ENCODE measurements at places on chromosomes 3 and 15. TPM values are rescaled to one million over a fixed set of nuclear protein-coding genes. Genes with fewer than 3 reads are reported as not detected.
A peak's percentile ranks its signal among the peaks of the same experiment; 100 is the strongest.

GRCh38 chr3:110139048-110139447 is 801.7 kb upstream of the DPPA4 start:
- no peak for DNase-seq

DNA sequence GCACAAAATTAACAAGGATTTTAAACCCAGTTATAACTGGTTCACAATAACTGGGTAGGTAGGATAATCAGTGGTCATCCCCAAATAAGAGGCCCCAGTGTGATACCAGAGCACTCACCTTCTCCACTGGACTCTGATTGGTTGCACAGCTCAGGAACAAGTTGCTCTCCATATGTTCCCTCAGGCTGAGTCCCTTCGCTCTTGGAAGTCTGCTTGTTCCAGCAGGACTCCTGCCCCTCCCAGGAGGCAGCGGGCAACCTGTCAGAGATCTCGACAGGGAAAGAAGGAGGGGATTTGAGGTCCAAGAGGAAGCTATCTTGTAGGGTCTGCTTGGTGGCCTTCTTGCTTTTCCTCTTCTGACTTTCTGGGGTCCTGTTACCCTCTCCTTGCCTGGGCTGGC is 51.6 kb upstream of the HEG1 start:
- DNase-seq, result no peak

- DNase-seq, result peak; percentile 71
These were observed 275.3 kb downstream of the UACA start for GRCh38 chr15:70488002-70488605.

GRCh38 chr3:15207836-15208504 is 1.9 kb downstream of the CAPN7 start:
- no peak for DNase-seq

DNA sequence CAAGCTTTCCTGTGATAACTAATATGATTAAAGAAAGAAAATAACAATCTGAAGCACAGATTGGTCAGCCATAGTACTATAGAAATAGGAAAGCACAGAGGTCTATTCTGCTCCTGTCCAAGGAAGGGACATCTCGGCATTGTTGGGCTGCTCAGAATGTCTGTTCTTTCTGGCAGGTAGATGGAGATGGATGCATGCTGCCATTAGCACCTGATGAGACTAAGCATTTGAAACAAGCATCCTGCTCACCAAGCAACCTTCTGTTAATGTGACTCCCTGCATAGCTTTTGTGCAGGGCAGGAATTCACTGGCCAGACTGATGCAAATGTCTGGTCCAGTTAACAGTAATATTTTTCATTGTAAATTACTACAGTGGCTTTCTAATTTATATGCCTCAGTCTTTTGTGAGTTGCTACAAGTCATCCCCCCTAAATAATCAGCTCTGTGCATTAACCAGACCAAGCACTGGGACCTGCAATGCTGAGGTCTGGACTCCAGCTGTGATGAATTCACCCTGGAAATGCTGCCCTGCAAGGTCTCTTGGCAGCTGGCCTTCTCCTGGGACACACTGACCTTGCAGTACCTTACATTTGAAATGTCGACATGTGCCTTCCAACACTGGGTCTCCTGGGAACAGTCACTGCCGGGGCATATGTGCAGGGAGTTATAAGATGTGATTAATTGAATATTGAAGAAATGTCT is 1123.7 kb downstream of the IGSF11 start:
- no peak for DNase-seq

GRCh38 chr15:84775867-84776449 is 27.6 kb downstream of the ZNF592 start:
- no peak for DNase-seq

DNA sequence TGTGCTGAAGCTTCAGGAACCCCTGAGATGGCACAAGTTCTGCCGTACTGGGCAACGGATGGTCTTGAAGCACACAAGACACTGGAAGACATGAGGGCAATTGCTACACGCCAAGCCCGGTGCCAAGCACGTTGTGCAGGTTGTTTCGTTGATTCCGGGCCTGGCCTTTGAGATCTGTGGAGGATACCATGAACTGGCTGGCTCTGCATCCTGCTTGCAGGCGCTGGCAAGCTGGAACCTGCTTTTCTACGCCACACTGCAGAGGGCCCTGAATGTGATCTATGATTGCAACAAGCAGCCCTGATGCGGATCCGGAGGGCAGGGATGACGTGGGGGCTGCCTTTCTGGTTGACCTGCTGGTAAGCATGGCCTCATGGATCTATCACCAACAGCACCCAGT is 262.5 kb upstream of the ATP10A start:
- no peak for DNase-seq

DNA sequence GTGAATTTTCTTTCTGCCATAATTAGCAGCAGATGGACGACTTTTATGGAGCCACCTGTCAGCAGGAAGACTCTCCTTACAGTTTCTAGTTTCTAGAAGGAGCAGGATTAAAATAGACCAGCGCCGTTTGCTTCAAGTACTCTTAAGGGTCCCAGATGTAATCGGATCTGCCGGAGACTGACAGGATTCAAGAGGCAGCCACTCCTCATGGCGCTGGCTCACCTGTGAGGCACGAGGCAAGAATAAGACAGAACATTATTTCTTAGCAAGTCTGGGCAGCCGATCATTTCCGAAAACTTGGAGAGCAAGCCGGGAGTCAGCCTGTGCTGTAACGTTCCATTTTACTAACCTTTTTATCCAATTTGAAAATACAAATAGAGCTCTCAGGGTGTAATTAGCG is 410.4 kb upstream of the RORA start:
- no peak for DNase-seq

DNA sequence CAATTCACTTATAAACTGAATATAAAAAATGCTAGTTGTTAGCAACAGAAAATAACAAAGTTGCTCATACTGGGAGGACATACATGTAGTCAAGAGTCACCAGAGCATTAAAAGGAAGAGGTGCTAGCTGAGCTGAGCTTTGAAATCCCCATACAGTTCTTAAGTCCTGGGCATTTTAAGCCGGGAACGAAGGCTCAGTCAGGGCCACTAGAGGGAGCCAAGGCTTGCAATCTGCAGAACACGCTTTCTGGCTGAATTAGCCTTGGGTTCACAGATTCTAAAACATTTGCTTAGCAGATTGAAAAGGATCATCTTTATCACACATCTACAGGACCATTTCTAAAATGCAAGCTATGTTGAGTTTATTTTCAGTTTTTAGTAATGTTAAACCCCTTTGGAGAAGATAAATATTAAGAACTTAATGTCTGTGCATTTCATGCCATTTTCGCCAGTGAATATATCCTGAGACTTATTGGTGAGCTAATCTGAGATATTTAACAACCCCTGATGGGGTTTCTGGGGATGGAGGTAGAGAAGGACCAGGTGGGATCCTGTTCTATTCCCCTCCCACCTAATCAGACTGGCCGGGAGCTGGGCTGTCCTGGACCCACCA is 26.3 kb upstream of the MNS1 start:
- peak; percentile 53 for DNase-seq

GRCh38 chr3:127734754-127735473 is 62.2 kb downstream of the ABTB1 start:
- DNase-seq, result no peak

GRCh38 chr3:39900462-39901002 is 91.1 kb downstream of the MYRIP start:
- DNase-seq, result no peak

DNA sequence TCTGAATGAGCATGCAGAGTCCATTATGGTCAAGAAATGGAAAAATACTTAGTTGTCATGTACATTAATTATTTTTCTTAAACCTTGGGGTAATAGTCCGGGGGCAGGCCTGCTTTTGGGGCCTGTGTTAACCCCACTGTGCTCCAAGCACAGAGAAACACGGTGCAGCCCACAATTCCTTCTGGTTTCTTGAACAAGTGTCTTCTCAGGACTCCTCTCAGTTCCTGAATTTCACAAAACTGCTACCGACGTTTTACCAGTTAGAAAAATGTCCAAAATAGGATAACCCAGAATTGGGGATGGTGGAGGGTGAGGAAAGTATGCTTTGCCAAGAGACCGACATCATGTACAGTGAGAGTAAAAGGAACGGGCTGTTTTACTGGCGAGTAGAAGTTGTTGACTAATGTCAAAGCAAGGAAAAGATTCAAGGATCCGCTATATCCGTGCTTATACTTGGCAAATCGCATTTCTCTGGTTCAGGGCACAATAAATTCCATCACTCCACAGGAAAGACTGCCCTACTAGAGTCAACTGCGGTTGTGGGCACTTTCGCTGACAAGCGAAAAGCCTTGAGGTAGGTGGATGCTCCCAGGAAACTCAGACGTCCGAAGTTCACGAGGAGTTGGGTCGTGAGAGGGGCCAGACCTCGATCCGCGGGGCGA is 495 bp upstream of the NXPE3 start:
- DNase-seq, result no peak

- no peak for DNase-seq
These were observed 245.0 kb downstream of the KLF13 start for GRCh38 chr15:31571676-31572075.

DNA sequence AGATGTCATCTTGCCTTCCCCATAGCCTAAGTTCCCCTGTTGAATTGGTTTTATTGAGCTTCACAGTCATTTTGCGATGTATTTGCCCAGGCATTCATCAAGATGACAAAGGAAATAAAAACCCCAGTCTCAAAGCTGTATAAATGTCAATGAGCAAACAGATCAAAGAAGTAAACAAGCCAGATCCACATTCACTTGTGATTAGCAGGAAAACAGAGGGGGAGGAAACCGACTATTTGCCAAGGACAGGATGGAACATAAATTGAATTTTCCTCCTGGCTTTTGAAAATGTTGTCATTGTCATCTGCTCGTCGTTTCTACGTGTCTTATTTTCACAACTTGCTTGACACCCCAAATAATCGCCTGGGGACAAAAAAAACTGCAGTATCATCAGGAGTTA is 83.5 kb downstream of the SV2B start:
- DNase-seq, result no peak

DNA sequence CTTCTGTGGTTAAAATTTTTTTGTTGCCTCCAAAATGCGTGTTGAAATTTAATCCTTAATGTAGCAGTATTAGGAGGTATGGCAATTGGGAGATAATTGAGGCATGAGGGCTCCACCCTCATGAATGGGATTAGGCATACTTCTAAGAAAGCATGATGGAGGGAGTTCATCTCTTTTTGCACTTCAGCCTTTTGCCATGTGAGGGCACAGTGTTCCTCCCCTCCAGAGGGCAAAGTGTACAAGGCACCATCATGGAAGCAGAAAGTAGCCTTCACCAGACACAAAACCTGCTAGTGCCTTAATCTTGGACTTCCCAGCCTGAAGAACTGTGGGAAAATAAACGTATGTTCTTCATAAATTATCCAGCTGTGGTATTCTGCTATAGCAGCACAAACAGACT is 429.5 kb downstream of the ZIC1 start:
- no peak for DNase-seq

- no peak for DNase-seq
These were observed 26.3 kb downstream of the DPH6 start for GRCh38 chr15:35519541-35520149.

GRCh38 chr15:100781961-100782530 is 97.6 kb upstream of the ALDH1A3 start:
- no peak for DNase-seq

GRCh38 chr3:73706771-73707170 is 82.0 kb upstream of the PDZRN3 start:
- DNase-seq, result no peak

- no peak for DNase-seq
These were observed 3.7 kb upstream of the MAN2C1 start for GRCh38 chr15:75371901-75372688.

GRCh38 chr3:188722963-188723362 is 448.8 kb upstream of the TPRG1 start:
- no peak for DNase-seq

- DNase-seq, result no peak
These were observed 9.2 kb upstream of the HHLA2 start for GRCh38 chr3:108287146-108287545.

- no peak for DNase-seq
These were observed 327.4 kb downstream of the NAALADL2 start for GRCh38 chr3:175186511-175186910.

- peak; percentile 97 for DNase-seq
These were observed 554 bp upstream of the GSK3B start for GRCh38 chr3:120094776-120095225.

The MYL3 gene
- not detected for total RNA-seq

The FOXL2NB gene
- not detected for total RNA-seq

The DCLK3 gene
- 0.05 TPM for total RNA-seq

The EIF4G1 gene
- 274 TPM for total RNA-seq

The CDHR4 gene
- total RNA-seq, result not detected

The COL8A1 gene
- 0.10 TPM for total RNA-seq

The ARL13B gene
- total RNA-seq, result 11.4 TPM

The MRPS25 gene
- total RNA-seq, result 40.9 TPM

The GFM1 gene
- total RNA-seq, result 44.9 TPM
